A172 (cell line): ENCODE measurements at places on chromosomes 13 and 19.

GRCh38 chr19:55432241-55432959 lies 10.7 kb downstream of the SHISA7 start:
- DNase-seq: no peak

DNA sequence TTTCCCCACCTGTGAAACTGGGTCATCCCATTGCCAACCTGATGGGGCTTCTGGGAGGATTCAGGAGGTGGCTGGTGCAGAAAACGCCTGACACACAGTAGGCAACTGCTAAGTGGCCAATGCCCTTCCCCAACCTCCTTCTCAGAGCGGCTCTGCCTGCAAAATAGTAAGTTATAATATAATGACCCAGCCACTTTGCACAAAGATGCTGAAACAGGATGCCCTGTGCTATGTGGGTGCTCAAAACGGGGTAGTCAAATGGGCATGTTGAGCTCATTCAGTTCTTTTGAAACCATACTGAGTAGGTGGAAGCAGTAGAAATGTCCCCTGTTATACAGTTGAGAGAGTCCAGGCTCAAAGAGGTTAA lies 507 bp downstream of the MARCHF2 start:
- no peak for DNase-seq

- DNase-seq: peak; percentile 37
Observed at GRCh38 chr19:33143897-33144405, 12.0 kb downstream of the WDR88 start.

GRCh38 chr19:12720851-12721655 lies 2.7 kb downstream of the TNPO2 start:
- no peak for DNase-seq

GRCh38 chr13:105847527-105848291 lies 687.8 kb downstream of the EFNB2 start:
- DNase-seq: peak; percentile 20

DNA sequence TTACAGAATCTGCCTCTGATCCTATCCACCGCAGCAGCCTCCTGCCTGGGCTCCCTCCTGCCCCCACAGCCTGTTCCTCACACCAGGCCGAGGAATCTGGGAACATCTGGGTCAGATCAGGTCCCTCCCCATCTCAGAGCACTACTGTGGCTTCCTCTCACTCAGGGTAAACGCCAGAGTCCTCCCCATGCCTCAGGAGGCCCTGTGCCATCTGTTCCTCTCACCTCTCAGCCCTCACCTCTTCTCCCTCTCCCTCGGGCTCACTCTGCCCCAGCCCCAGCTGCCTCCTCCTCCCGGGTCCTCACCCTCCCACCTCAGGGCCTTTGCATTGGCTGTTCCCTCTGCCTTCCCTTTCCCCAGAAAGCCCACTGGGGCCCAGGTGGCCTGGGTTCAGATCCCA lies 18.2 kb downstream of the FCGBP start:
- DNase-seq: no peak

- no peak for DNase-seq
Observed at GRCh38 chr13:24064371-24064770, 96.1 kb upstream of the SPATA13 start.

DNA sequence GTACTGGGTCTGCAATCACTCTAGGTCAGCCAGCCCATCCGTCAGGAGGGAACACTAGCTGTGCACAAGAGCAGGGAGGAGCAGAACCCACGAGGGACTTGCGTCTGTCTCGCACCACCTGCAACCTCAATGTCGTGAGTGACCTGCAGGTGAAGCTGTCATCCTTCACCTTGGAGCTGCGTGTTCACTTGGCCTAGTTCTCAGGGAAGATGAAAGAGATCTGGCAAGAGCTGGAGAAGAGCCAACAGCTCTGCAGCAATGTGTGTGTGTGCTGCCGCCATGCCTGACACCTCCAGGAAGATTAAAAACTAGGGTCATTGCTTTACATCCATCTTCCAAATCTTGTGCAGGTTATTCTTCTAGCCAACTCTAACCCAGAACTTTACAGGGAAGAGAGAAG lies 117.6 kb upstream of the MRI1 start:
- no peak for DNase-seq

DNA sequence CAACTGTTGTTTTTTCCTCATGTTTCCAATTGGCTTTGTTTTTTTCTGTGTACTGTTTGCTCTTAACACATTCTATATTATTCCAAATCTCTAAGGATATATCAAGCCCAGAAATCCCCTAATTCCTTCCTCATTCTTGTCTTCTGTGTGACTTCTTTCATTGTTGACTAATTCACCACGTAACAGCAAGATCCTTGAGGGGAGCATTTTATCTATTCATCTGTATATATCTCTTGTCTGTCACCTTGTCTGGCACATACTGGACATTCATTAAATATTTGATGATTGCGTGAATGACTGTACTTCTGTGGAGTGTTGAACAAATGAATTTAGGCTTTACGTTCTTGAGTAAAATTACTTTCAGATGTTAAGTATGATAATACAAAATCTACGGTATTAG lies 44.8 kb upstream of the OLFM4 start:
- DNase-seq: no peak

DNA sequence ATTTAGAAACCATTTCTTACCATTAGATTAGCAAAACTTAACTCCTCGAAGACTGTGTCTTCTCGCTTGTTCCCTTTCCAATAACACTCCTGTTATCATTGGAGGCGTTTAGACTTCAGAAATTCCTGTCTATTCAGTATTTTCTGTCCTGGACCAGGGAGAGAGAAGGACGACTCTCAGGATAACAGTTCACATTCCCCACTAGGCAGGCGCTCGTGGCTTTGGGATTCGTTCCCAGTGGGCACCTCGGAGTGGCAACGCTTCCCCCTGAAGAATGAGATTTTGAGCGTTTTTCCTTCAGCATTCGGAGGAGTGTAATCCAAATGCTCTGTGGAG lies 429 bp upstream of the ZNF225 start:
- DNase-seq: no peak

DNA sequence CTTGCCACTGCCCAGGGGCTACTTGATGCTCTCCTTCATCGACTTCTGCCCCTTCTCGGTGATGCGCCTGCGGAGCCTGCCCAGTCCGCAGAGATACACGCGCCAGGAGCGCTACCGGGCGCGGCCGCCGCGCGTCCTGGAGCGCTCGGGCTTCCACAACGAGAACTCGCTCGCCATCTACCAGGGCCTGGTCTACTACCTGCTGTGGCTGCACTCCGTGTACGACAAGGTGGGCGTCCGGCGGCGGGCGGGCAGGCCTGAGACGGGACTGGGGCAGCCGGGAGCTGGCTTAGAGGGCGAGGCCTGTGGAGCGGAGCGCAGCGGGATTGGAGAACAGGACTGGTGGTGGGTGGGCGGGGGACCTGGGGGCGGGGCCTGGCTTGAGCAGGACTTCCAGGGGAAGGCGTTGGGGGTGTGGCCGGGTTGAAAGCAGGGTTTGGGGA lies 12.7 kb upstream of the PSMD8 start:
- peak; percentile 72 for DNase-seq
